ENCODE measurements at places on chromosomes 16 and 17. TPM values are rescaled to one million over a fixed set of nuclear protein-coding genes. Genes with fewer than 3 reads are reported as not detected.

DNA sequence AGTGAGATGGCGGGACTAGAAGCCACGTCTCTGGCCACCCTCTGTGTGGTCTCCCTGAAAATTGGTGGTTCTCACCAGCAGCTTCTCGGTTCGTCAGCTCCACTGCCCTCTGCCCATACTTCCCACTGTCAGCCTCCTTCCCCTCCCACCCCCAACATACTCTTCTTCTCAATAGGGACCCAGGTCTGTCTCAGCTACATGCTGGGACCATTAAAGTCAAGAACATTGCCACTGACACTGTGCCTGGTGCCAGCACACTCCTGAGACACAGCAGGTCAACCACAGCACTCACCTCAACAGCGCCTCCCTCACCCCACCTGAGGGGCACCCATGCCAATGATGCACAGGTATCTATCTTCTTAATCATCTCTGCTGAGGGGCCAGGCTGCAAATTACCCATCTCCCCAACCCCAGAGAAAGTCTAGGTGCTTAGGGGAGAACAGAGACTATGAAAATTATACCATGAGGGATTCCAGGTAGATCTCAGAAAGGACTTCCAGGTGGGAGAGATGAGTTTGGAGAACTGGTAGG is 1.3 kb downstream of the PLXDC1 start:
- DNase-seq = no peak

- DNase-seq = peak; percentile 29
Observed at GRCh38 chr16:17277981-17278381, 192.8 kb downstream of the XYLT1 start.

DNA sequence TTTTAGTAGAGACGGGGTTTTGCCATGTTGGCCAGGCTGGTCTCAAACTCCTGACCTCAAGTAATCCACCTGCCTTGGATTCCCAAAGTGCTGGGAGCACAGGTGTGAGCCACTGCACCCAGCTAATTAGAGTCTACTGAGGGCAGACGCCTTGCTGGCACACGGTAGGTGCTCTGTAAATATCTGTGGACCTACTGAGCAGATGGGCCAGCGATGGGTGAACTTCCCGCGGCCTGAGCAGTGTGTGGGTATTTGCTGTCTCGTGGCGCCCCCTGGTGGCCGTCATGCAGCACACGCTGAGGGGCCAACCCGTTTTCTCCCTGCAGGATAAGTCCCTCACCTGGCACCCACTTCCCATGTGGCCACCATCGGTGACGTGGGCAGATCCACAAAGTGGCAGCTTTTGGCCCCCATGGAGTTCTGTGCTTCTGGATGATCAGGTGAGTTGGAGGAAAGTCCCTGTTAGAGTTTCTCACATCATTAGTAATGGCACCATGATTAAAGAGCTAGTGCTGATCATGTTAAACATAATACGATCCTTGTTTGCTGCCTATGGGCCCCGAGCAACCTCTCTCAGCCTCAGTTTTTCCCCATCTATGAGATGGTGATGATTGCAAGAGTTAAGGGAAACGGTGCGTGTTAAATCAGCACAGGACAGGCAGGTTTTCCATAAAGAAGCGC is 40.7 kb downstream of the ZDHHC7 start:
- DNase-seq = peak; percentile 75

- DNase-seq = no peak
Observed at GRCh38 chr16:67562918-67563707, 787 bp downstream of the CTCF start.

- DNase-seq = no peak
Observed at GRCh38 chr17:1124896-1125787, 54.6 kb downstream of the ABR start.

DNA sequence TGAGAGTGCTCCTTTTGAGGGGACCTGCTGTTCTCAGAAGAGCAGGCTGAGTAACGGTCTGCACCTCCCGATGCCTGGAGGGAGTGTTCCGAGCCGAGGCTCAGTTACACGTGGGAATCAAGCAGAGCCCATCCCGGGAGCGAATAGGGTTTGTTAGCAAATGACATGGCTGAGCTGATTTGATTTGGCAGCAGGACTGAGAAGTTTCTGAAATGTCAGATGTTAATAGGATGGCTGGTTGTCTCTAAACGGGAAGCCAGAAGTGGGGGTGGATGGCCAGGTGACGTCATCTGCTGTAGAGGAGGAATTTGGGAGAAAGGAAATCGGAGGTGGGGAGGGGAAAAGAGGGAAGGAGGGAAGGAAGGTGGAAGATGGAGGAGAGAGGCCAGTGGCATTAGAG is 128.0 kb downstream of the RAP1GAP2 start:
- DNase-seq = no peak

GRCh38 chr17:13671771-13672170 is 70.0 kb upstream of the HS3ST3A1 start:
- DNase-seq = no peak

- DNase-seq = no peak
Observed at GRCh38 chr16:28573738-28574718, 20.3 kb downstream of the SGF29 start.

GRCh38 chr16:89407282-89407924 is 83.0 kb downstream of the ANKRD11 start:
- no peak for DNase-seq

- no peak for DNase-seq
Observed at GRCh38 chr16:68492543-68493411, 44.5 kb upstream of the SMPD3 start.

GRCh38 chr16:17945080-17945601 is 391.4 kb downstream of the NPIPA8 start:
- no peak for DNase-seq

DNA sequence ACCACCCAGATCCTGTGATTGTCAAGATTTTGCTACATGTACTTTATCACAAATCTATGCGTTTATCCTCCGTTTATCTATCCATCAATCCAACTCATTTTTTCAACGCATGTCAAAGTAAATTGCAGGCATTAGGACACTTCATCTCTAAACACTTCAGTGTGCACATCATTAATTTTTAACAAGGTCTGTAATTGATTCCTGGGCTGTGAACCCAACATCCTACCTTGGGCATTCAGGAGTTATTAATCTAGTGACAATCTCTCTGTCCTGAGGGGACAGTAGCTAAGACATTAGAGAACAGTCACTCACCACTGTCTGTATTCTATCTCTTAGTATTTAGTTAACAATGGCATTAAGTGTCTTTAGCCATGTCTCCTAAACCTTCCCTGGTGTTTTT is 264.7 kb downstream of the SOX9 start:
- no peak for DNase-seq

DNA sequence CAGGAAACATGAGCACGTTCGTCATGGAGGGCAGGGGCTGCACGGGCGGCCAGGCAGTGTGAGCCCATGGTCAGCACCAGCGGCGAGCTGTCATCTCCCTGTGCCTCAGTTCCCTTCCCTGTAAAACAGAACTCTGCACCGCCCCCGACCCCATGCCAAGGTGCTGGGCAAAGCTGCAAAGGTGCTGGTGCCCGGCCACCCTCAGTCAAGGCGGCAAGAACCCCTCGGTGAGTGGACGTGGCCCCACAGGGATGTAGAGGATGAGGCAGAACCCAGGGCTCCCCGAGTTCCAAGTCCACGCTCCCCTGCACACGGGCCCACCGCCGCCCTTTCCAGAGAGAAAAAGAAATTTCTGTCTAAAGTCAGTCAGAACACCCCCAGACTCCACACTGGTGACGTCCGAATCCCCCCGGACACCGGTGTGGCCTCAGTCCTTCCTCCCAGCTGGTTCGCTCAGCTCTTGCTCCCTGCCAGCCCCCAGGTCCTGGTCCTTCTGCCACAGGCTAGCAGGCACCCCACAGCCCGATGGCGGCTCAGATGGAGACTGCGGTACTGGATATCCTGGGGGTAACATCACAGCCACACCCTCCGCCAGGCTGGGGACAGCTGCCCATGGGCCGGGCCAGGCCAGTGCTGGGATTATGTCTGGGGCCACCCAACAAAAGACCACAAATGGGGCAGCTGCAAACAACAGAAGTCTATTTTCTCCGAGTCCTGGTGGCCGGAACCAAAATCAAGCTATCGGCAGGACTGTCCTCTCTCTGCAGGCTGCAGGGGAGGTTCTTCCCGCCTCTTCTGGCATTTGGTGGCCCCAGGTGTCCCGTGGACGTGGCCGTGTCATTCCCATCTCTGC is 14.4 kb upstream of the BAHCC1 start:
- no peak for DNase-seq

GRCh38 chr17:6752068-6752909 is 3.6 kb upstream of the XAF1 start:
- DNase-seq = peak; percentile 98

- DNase-seq = no peak
Observed at GRCh38 chr17:79788989-79789942, 7.6 kb downstream of the CBX8 start.

Gene KRTAP4-5
- total RNA-seq = not detected

Gene HS3ST3B1
- 2.8 TPM for total RNA-seq

Gene CDK12
- 18.2 TPM for total RNA-seq
